ENCODE measurements at places on chromosomes 7 and 10.

DNA sequence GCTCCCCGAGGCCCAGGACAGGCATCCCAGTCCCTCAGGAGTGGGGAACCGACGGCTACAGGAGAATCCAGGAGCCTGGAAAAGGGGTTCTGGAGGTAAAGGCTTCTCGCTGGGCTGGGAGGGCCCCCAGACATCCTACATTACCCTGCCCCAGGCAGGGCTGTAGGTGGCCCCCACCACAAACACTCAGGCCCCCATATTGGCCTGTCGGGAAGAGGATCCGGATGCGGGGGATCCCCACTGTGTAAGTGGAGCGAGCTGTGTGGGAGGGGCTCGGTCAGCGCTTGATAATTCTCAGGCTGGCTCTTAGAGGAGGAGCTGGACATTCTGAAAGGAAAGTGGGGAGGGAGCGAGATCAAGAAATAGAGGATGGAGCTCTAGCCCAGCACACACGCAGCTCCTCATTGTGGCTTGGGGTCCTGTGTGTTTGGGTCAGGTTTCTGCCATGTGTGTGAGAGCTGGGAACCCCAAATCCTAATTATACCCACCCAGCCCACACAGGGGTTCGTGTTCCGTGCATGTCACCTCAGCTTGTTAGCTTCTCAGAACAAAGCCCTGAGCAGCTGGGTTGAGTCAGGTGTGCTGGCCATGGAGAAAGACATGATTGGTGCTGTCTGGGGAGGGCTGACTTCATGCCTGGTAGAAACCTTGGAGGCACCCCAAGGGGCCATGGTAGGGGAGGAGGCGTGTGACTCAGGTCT lies 49.4 kb downstream of the ZNF467 start:
- no peak for DNase-seq

DNA sequence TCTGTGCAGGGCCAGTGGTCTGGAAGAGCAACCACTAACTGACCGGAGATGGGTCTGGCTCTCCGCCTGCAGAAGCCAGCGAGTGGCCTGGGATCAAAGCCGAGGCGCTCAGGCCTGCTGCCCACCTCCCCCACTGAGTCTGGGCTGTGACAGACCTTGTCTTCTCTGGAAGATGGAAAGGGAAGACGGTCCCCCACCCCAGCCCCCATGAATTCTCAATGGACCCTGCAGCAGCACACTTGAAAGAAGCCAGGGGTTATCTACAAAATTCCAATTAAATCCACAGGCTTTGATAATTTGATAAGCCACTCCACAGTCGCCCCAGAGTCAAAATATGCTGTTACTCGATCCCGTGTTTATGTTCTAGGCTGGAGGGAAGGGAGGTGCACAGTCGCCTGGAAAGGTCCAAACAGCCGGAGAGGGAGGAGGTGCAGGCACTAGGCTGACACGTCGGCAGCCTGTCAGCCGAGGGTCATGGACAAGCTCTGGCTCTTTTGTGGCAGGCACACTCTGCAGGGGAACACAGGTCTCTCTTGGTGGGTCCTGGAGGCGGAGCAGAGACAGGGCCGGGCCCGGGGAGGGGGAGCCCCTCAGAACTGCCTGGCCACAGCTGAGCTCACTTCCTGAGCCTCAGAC lies 134.9 kb downstream of the SH3PXD2A start:
- DNase-seq: no peak

DNA sequence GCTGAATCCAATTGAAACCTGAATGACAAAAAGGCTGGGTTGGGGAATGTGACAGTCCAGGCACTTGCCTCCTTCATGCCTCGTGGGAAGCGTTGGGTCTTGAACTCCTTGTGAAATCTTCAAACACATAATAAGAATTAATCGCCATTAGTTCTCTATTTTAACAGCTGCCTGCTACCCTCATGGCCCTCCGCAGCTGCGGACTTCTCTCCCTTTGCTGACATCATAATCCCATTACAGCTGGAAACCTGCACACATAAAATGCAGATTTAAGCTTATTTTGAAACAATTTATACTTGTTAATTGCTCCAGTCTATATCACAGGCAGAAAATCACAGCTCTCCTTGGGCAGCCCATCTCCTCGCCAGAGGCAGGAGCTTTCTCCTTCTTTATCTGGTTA lies 403.0 kb upstream of the MKI67 start:
- no peak for DNase-seq

GRCh38 chr7:111113263-111114017 lies 22.5 kb downstream of the LRRN3 start:
- DNase-seq: no peak

DNA sequence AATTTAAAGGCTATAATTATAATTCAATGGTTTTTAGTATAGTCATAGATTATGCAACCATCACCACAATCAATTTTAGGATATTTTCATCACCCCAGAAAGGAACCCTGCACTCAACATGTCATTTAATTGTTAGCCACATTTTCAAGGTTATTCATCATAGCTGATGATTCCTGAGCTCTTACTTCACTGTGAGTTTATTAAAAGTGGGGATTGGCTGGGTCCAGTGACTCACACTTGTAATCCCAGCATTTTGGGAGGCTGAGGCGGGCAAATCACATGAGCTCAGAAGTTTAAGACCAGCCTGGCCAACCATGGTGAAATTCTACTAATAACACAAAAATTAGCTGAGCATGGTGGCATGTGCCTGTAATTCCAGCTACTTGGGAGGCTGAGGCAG lies 787 bp downstream of the CCL26 start:
- DNase-seq: no peak

DNA sequence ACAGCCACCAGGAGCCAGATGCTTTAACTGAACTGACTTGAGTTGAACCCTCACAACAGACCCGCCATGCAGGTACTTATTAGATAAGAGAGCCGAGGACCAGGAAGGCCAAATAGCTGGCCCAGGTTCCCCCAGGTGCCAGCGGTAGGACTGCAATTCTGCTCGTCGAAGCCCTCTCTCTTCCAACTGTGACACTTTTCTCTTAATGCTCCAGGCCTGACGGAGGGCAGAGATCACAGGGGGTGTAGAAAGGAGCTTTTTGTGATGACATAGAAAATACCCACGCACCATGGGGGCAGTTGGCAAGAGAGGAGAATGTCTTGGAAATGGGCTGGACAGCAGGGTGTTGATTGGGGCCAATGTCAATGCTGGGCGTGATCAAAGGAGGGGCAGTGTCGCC lies 208.5 kb downstream of the PLXNA4 start:
- DNase-seq: no peak

- DNase-seq: no peak
Observed at GRCh38 chr10:28445516-28445915, 87.4 kb upstream of the WAC start.
